ENCODE measurements at places on chromosomes 5 and 9.

DNA sequence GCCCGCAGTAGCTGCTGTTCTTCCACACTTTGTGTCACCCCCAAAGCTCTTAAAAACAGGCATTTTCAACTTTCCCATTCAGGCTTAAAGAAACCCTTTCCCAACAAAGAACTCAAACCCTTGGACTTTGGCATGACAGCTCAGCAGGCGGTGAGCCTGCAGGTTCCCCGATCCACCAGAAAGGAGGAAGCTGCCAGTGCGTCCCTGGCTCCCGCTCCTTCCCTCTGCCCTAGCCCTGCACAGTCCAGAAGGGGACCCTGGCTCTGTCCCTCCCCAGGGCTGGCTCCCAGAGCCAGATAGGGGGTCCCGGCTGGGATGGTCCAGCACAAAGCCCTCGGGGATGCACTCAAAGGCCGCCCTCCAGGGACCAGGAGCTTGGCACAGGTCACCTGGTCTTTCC, 9.6 kb downstream of the SLC9A3 start:
- DNase-seq = no peak

GRCh38 chr5:158351485-158352125, 492.7 kb upstream of the CLINT1 start:
- no peak for DNase-seq

- no peak for DNase-seq
Observed at GRCh38 chr5:102153003-102153759, 142.9 kb downstream of the SLCO4C1 start.

GRCh38 chr5:150155258-150156026, at the start of gene PDGFRB:
TSS of gene PDGFRB (minus strand) at chr5:150155845. CDS start at chr5:150137047, 18,798 bp downstream.
- DNase-seq = no peak

DNA sequence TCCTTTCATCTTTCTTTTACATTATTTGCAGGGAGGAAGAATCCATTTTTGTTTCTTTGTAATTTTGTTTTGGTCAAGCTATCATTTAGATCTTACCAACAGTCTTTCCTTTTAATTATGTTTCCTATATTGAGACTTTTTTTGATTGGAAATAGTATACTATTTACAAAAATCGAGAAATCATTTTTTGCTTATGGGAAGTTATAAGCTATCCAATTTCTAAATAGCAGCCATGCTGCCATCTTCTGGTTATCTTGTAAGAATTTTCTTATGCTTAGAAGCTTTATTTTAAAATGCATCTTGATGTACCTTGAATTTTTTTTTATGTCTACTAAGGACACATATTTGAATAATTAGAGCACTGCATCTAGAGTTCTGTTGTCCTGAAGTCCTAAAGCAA, 821.2 kb downstream of the PTPRD start:
- no peak for DNase-seq

- no peak for DNase-seq
Observed at GRCh38 chr9:87285183-87285850, 212.3 kb upstream of the DAPK1 start.

DNA sequence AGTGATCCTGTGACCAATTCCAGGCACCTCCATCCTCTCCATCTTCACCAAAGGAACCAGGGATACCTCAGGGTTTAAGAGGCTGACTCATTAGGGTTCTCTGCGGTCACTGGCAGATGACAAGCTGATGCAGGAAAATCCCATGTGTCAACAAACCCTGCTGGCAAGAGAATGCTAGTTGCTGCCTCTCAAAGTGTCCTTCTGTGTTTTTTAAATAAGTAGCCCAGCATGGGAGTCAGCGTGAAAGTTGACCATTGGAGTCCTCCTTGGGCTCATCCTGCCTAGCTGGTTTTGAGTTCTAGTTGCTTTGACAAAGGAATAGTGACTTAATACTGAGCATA, 200.2 kb downstream of the SLIT3 start:
- no peak for DNase-seq

DNA sequence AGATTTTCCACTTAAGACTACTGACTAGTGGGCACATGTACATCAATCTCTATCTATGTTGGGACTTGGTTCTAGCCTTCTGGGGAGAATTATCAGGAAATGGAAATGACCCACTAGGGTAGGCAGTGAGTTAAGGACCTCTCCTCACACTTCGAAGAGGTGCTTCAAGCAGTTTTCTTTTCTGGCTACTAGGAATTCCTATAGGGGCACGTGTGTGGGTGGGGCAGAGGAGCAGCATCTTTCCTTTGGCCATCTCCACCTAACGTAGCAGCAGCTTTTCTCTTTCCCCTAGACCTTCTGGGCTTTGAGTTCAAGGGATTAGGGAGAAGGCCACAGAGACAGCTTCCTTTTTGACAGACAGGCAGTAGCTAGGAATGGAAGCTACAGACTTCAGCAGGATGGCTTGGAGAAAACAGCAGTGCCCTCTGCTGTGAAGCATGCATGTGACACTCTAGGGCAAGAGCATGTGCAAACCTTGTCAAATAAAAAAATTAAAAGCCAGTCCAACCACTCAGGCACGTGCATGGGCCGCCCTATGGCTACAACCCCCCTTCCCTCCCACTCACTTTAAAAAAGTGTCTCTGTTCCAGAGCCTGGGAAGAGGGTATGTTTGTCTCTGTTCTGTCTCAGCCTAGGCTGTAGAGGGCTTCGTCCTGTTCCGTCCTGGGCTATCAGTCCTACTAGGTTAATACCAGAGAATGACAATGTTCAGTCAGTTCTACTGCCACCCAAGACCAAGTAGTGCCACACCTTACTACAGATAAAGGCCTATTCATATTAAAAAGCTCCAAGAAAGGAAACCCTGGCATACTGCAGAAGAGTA, 8.7 kb upstream of the GFRA3 start:
- DNase-seq = no peak

- DNase-seq = peak; percentile 40
Observed at GRCh38 chr9:123322273-123323195, 33.5 kb upstream of the CRB2 start.

DNA sequence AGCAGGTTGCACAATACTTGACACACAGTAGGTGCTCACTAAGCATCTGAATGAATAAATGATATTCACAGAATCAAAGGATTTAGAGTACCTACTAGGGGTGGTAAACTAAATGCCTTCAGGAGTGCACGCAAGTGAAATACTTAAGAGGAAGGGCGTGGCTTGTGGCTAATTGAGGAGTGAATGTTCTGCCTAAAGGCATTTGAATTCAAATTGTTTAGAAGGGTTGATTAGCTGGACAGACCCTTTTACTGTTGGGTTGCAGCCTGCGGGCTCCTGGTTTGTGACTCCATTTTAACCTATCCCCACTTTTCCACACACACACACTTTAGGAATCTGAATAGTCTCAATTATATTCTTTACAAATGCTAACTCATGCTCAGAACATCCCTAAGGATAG, 63.1 kb downstream of the PPP2R2B start:
- no peak for DNase-seq

DNA sequence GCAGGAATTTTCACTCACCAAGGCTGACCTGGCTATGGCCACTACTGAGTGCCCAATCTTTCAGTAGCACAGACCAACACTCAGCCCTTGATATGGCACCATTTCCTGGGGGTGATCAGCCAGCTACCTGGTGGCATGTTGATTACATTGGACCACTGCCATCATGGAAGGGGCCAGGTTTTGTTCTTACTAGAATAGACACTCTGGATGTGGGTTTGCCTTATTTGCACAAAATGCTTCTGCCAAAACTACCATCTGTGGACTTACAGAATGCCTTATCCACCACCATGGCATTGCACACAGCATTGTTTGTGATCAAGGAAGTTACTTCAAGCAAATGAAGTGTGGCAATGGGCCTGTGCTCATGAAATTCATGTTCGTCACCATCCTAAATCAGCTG, 69.7 kb upstream of the SH3GL2 start:
- no peak for DNase-seq

GRCh38 chr5:74201334-74202081, 439.0 kb downstream of the ENC1 start:
- no peak for DNase-seq

- DNase-seq = no peak
Observed at GRCh38 chr5:26482810-26483375, 555.5 kb downstream of the CDH9 start.

- DNase-seq = no peak
Observed at GRCh38 chr9:5191985-5192384, 6.5 kb upstream of the INSL6 start.

DNA sequence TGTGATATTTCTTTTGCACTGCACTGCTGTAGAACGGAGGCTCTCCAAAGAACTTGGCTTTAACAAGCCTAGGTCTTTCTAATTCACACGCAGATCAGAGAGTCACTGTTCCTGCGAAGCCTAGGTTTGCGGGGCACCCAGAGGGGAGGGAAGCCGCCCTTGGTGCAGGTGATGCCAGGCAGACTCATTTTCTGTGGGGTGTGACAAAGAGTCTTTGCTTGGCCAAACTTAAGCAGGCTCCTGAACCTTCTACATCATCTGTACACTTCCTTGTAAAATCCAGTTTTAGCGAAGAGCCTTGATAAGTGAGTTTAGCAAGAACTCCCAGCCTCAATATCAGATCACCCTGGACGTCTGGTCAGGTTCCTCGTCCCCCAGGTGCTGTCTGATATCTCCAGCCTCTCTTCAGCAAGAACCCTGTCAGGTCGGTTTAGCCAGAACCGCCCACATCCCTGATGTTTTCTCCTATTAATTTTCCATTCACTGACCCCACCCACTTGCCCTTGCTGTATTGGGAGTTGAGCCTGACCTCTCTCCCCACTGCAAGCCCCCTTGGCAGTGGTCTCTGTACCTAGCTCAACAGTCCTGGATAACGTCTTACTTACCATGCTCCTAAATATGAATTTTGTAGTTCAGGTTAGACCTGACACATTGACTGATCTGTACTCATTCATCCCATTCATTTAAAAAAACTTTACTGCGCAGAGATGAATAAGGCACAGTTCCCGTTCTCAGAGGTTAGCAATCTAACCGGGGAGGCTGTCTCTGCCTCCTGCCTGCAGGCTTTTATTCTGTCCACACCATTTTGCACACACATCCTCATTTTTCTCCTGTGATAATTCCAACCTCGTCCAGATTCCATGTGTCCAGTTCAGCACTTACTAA, 880 bp upstream of the UBAC1 start:
- DNase-seq = no peak

GRCh38 chr9:130858739-130859705, 24.0 kb downstream of the ABL1 start:
- no peak for DNase-seq

DNA sequence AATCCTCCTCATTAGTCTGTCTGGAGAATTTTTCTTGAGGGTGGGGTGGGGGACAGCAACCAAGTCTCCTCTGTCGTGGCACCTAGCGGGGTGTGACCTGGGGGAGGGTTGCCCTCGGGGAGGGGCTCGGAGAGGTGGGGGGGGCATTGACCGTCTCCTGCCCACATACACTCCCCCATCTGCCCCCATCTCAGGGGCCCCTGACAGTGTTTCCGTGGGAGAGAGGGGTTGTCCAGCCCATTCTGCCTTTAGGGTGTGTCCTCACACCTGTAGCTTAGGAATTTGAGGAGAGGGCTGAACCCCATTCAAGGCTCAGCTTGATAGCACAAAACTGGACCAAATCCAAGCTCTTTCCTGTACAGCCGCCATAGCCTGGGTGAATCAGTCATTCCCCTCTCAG, 5.9 kb upstream of the CXXC5 start:
- DNase-seq = no peak

DNA sequence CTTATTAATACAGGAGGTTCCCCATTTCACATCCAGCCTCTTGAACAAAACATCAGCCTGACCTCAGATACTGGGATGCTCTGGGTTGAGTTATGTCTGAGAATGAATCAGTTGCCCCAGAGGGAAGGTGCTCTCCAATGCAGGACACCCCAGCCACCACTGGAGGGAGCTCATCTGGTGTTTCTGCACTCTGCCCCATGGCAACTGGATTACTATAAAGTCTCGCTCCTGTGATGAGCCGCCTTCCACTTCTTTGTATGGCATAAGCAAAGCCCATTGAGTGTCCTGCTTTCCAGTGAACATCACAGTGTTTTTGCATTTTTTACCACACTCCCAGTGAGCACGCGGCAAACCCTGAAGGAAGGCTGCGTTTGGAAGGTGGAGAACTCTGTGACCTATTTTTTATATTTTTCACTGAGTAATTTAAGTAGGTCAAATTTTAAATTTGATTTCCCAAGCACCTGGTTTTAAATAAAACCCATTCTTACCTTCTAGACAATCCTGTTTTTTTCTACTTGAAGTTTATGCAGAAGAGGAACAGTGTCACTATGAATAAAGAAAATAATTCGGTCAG, 176.9 kb upstream of the WWC1 start:
- DNase-seq = peak; percentile 7
